ENCODE measurements at places on chromosomes 6 and 20.

DNA sequence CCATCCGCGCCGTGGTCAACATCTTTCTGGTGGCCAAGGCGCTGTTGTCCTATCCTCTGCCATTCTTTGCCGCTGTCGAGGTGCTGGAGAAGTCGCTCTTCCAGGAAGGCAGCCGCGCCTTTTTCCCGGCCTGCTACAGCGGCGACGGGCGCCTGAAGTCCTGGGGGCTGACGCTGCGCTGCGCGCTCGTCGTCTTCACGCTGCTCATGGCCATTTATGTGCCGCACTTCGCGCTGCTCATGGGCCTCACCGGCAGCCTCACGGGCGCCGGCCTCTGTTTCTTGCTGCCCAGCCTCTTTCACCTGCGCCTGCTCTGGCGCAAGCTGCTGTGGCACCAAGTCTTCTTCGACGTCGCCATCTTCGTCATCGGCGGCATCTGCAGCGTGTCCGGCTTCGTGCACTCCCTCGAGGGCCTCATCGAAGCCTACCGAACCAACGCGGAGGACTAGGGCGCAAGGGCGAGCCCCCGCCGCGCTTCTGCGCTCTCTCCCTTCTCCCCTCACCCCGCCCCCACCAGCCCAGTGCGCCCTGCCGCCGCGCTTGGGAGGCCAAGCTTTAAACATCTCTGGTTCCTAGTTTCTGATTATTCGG lies 4.0 kb downstream of the SLC32A1 start:
- DNase-seq, result no peak

- DNase-seq, result no peak
Observed at GRCh38 chr6:150142670-150143515, at the start of gene PPP1R14C. Gene PPP1R14C (plus strand): TSS chr6:150143044. CDS start chr6:150143193, 149 bp downstream.

DNA sequence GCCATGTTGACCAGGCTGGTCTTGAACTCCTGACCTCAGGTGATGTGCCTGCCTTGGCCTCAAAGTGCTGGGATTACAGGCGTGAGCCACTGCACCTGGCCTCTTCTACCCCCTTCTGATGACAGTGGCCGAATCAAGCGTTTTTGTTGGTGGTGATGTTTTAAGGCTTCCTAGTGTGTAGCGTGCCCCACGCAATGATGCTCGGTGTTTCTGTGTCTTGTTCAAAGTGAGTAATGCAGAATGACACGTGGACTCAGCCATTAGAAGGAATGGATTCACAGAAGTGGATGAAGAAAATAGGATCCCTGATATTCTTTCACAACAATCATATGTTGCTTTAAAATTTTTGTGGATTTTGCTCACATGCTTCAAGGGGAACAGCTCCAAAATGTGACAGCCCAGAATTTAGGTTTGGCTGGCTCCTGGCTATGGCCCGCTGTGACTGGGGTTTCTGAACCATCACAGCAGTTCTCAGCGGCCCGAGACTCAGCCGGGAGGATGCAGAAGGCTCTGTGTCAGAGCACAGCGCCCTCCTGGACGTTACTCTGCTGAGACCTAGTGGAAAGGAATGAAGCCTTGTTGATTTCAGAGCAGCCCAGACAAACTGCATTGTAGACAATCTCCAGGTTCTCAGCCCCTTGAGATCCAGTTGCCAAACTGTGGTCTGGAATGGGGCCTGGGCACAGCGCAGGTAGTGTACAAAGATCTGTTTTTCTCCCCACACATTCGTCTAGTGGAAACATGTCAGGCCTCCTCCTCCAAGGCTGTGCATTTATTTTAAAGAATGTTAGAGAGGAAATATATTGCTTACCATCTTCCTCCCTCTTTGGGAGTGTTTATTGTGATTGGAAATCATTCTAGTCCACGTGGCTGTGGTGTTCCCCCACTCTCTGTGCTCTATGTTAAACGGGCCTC lies 57.6 kb upstream of the TIAM2 start:
- DNase-seq, result no peak

GRCh38 chr6:26158076-26158580 lies 70.9 kb downstream of the HFE start:
- peak; percentile 66 for DNase-seq

- no peak for DNase-seq
Observed at GRCh38 chr20:2283706-2284423, 11.9 kb upstream of the TGM3 start.

DNA sequence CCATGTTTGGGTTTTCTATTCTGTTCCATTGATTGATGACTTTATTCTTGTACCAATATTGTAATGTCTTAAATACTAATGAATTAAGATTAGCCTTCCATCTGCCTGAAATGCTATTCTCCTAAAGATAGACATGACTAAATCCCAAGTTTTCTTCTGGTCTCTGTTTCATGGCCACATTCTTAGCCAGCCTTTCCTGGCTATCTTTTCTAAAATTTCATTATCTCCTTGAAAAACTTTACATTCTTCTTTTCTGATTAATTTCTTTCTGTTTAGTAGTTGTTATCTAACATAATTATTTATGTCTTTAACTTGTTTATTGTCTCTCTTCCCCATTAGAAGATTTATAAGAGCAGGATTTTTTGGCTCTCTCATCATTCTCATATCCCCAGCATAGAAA lies 4.4 kb upstream of the PRIM2 start:
- DNase-seq, result no peak

- DNase-seq, result no peak
Observed at GRCh38 chr6:87164506-87164905, 9.1 kb downstream of the ZNF292 start.

DNA sequence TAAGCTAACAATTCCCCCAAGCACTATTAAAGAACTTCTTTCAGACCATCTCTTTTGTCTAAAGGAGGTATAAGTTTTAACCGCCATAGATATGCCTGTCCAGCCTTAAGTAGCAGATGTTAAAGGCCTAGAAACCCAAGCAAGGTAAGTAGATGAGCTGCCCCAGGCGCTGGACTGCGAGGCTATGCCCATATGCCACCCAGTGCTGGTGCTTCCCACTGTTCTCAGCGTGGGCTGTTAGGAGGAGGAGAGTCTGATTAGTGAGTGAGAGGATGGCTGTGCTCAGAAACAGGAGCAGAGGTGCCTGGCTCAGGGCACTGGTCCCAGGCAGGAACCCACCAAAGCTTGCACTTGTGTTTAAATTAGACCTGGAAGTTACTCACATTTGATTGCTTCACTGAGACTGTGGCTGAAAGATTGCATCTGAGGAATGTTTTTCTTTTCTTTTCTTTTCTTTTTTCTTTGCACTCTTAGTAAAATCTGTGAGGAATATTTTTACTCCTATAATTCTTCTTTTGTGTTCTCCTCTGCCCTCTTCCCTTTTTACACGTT lies 32.2 kb downstream of the PRPH2 start:
- DNase-seq, result no peak

- DNase-seq, result no peak
Observed at GRCh38 chr6:12801141-12801540, 84.6 kb downstream of the PHACTR1 start.

GRCh38 chr6:124487623-124488431 lies 474.4 kb upstream of the RNF217 start:
- no peak for DNase-seq

DNA sequence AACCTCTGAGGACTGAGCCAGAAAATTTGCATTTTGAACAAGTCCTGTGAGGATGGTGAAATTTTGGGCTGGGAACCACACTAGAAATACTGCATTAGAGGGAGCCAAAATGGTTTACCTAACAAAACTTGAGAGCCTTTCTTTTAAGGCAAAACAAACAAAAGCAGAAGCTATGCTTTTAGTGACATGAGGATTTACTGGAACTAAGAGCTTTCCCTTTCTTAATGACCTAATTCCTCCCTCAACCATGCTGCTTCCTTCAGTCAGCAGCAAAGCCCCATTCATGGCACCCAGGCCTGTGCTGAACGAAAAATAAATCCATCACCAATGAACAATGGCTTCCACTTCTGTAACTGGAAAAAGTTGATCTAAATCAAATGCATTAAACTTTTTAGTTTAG lies 974.3 kb downstream of the HACE1 start:
- no peak for DNase-seq

GRCh38 chr6:109925075-109925474 lies 53.0 kb upstream of the GPR6 start:
- no peak for DNase-seq

GRCh38 chr6:163366288-163366687 lies 48.2 kb upstream of the QKI start:
- no peak for DNase-seq

DNA sequence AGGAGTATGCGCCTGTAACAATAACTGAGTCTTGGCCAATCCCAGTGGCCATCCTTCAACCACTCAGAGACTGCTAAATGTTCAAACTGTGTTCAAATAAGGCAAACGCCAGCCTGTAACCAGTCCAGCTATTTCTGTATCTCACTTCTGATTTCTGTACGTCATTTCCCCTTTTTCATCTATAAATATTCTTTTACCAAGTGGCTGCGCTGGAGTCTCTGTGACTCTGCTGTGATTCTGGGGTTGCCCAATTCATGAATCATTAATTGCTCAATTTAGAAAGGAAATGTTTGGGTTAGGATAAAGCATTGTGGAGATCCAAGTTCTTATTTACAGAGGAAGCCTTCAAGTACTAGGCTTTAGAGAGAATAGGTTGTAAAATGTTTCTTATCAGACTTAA lies 89.8 kb upstream of the UST start:
- no peak for DNase-seq

DNA sequence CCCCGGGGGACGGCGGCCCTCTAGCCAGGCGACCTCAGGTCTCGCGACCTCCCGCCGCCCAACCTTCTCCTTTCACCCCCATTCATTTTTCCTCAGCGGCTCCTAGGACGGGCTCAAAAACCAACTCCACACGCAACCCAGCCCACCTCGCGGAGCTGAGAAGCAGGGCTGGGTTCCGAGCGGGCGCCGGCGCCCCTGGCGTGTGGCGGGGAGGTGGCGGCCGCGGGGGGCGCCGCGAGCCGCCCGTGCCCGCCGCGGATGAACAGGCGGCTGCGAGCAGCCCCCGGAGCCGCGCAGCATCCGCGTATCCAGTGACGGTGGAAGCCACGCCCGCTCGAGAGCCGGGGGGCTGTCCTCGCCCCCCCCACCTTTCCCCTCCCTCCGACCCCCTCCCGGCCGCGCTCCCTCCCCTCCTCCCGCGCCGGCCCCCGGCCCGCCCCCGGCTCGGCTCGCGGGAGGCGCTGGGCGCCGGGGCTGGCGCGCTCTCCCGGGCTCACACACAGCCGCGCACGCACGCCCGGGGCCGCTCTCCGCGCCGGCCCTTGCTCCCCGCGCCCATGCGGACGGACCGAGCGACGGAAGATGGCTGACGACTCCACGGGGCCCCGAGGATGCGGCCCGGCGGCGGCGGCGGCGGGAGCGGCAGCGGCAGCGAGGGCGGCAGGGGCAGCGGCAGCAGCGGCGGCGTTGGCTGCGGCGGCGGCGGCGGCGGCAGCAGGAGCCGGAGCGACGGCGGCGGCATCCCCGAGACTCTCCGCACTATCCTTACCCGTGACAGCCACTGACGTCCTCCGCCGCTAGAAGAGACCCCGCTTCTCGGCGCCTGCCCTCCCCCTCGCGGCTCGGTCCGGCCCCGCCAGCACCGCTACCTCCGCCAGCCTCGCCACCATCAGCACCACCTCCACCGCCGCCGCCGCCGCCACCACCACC lies at the start of gene SOBP:
Gene SOBP (plus strand): TSS at position 482 of the 930 bp plus-strand sequence. CDS start 500 bp downstream, outside the sequence.
- peak; percentile 13 for DNase-seq

DNA sequence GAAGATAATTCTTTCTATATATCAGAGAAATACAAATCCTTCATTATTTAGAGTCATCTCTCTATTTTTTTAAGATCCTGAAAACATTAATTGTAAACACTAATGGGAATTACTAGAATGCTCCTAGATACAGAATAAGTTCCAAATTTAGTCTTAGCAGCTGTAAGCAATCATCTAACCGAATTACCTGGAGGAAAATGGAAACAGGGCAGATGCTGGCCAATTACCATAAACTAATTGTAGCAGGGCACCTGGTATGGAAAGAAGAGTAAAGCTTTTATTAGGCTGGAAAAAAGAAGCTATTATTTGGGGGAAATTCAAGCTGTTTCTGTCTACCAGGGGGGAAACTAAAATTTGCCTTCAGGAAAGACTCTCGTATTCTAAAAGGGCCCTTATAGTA lies 257.5 kb downstream of the MMUT start:
- DNase-seq, result no peak

- no peak for DNase-seq
Observed at GRCh38 chr6:90097356-90097755, 199.3 kb downstream of the BACH2 start.

DNA sequence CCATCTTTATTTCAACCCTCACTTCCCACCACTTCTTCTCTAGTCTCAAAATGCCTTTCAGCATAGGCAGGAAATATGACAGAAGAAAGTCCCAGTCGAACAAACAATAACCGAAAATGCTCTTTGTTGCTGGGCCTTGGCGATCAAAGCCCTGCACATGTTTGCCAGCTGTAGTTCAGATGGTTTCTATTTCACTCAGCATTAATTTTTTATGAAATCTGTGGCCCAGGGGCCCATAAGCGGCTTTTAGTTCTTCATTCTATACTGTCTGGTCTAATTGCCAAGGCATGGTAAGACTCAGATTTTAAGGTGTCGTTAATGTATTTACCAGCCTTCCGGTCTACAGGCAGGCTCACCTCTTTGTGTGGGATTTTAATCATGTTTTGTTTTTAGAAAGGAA lies 10.9 kb upstream of the F13A1 start:
- DNase-seq, result no peak

- DNase-seq, result no peak
Observed at GRCh38 chr20:62695448-62696414, 12.9 kb upstream of the NTSR1 start.

DNA sequence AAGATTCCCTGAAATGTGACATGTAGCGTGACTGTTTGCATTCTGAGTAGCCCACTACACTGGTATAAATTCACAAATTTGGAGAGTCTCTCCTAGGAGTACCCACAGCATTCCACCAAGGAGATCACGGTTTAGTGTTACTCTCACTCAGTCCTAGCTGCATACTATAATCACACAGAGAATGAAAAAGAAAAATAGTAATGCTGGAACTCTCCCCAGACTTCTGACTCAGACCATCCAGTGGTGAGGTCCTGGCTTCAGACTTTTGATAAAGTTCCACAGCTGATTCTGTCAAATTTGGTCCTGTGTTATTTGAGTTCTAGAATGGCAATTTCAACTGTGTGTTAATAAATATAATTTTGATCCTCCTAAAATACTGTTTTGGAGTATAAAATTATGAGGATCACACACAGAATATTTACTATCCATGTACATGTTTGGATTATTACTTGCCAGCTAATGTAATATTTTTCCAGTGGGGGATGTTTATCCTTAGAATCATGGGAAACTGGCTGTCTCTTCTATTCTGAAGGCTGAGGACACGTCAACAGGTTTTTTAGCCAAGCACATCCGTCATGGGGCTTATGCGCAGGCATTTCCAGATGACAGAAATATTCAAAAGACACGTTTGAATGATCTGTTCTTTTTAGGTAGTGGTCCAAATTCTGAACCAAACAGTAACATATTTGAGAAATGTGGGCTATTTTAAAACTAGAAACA lies 5.1 kb upstream of the KIAA0408 start:
- DNase-seq, result no peak

- no peak for DNase-seq
Observed at GRCh38 chr6:75747152-75747992, 1.7 kb upstream of the MYO6 start.

- DNase-seq, result peak; percentile 8
Observed at GRCh38 chr20:62860924-62861691, 514 bp downstream of the TCFL5 start.

DNA sequence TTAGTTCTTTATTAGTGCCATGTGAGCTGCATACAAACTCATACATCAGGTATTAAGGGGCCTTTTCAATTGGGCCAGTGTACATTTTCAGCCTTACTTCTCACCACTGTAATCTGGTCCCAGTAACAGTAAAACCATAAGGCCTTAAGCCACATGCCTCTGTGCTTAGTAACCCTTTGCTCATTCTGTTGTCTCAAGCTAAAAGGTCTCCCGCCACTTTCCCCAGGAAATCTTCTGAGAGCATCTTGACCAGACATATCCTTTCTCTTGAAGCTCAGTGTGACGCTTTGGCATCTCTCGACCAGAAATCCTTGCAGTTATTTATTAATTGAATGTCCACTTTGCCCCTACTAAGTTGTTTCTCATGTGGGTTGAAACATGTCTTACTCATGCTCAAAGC lies 68.0 kb downstream of the CYP39A1 start:
- DNase-seq, result no peak
